Epithelial cell of esophagus (primary cell): ENCODE measurements at places on chromosomes 7 and 10.

GRCh38 chr7:73707045-73707631 is 12.3 kb downstream of the STX1A start:
- peak; percentile 60 for DNase-seq

DNA sequence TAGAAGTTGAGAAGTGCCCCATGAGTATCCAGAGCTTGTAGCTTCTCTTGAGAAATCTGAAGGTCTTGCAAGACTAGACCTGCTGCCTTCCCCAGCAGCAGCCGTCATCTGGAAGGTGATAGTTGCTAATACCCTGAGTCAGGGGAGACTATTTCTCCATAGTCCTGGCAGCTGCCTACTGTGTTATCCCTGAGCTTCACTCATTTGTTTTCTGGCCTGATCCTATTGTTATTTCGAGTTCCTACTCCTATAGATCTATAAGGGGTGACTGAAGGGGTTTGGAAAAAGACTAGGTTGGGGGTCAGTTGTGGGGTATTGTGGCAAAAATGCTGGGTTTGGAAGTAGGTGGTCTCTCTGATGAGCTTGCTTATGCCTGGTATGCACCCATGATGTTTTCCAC is 297.8 kb downstream of the CNTNAP2 start:
- DNase-seq: peak; percentile 24

DNA sequence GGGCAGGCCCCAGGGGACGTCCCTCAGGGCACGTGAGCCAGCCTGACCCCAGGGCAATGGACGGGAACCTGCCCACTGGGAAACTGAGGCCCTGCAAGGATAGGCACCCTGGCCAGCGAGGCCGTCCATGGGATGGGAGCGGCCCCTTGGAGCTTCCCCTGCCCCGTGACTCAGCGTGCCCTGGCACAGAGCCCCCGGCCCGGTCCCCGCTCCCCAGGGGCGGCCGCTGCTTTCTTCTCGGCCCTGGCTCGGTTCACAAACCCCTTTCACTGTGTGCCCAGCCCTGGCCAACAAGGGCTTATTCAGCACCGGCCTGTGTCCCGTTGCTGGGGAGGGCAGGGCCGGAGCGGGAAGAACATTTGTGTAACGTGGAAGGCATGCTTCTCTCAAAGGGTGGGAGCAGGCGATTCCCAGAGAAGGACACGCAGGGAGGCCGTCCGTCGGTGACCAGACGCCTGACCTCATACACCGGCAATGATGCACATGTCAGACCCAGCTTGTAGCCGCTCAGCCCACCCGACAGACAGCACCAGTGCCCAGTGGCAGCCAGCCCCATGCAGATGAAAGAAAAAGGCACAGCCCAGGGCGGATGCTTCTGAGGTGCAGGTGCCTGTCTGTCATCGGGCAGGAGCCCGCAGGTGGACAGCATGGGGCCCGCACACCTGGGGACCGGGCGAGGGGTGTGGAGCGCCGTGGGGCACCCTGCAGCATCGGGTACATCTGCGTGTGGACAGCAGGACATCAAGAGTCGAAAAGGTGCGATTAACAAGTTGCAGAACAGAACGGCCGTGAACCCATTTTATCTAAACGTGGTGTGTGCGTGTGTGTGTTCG is 94.5 kb downstream of the PDGFA start:
- no peak for DNase-seq

GRCh38 chr7:105016709-105017656 is 3.0 kb downstream of the KMT2E start:
- DNase-seq: peak; percentile 29

DNA sequence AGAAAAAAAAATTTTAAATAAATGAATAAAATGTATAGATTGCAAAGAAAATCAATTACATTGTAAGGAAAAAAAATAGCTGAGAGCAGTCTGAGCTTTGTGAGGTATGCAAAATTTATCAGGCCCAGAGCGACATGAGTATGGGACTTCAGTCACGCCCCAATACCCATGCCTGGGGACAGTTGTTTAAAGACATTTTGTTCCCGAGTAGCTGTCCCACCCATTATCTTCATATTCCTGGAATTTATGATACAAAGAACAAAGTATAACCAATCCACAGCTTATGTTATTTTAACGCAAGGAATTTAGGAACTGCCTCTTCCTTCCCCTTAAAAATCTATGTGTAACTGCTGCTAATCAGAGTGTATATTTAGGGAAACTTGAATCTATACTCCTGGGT is 1.6 kb upstream of the PON2 start:
- DNase-seq: no peak

DNA sequence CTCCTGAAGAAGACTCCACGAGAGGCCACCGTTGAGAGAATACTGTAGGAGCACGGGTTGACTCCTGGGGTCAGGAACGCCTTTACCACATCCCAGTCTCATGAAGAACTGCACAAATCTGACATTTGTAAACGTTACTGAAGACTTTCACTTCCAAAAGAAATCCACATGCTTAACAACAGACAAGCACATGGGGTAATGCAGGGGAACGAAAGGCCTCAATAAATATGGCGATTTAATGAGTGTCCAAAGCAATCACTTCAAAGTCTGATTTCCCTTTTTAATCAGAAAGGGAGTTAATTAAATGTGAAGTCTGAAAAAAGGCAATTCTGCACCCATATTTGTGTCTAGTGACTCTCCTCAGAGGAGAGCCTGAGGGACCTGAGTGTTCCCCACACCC is 94.3 kb upstream of the SLC26A5 start:
- DNase-seq: no peak

DNA sequence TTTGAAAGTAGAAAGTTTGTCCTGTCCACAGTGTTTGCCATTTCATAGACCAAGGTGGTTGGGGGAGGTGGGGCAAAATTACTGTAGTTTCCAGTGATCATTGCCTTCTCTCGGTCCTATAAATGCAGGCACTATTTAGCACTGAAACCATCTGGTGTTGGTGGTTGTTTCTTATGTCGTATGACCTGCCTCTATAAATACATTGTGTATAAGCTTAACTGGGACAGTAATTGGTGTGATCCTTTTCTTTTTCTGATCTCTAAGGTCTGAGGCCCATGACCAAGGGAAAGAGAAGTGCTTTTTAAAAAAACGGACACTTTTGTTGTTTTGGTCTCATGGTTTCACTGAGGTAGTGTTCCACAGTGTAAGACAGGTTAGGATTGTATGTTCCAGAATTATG is 63.1 kb downstream of the AUTS2 start:
- no peak for DNase-seq

- peak; percentile 56 for DNase-seq
These were observed 36.5 kb upstream of the EEPD1 start for GRCh38 chr7:36116347-36117202.

GRCh38 chr7:140649556-140650205 is 9.1 kb upstream of the DENND2A start:
- DNase-seq: peak; percentile 71

DNA sequence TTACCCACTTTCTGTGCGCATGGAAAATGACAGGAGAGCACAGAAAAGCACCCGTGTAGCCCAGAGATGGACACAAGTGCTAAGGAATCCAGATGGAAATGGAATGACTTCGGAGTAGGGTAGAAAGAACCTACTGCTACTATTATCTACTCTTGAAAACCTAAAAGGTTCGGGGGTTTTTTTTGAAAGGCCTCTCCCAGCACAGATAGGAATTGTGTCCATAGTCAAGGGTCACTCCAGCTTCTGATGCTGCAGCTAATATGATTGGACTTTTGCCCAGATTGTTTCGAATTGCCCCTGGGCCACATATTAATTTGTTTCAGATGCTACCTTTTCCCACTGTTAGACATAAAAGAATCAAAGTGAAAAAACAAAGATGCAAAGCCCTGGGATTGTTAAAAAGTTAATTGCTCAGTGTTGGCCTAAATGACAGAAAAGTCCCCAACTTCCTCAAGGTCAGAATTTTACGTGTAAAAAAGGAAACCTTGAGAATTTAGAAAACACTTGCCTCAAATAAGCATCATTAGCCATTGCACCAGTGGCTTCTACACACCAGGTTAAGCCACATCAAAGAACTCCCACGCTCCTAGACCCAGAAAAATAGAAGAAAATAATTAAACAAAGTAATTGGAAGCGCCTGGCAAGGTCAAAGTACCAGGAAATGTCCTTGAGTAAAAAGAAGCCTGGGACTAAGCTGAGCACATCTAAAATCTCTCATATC is 40.8 kb upstream of the INSIG1 start:
- DNase-seq: no peak

GRCh38 chr10:73923935-73924598 is 13.1 kb downstream of the PLAU start:
- no peak for DNase-seq
